Pons (tissue), 1 donor: ENCODE measurements at places on chromosomes 1 and 21.
A peak's percentile ranks its signal among the peaks of the same experiment; 100 is the strongest.

DNA sequence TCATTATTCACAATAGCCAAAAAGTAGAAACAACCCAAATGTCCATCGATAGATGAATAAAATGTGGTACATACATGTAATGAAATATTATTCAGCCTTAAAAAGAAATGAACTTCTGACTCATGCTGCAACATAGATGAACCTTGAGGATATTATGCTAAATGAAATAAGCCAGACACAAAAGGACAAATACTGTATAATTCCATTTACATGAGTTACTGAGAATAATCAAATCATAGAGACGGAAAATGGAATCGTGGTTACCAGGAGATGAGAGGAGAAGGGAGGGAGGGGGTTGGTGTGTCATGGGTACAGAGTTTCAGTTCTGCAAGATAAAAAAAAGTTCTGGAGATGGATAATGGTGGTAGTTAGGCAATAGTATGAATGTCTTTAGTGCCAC is 184.1 kb downstream of the PSMG1 start:
- DNase-seq: peak; percentile 55

DNA sequence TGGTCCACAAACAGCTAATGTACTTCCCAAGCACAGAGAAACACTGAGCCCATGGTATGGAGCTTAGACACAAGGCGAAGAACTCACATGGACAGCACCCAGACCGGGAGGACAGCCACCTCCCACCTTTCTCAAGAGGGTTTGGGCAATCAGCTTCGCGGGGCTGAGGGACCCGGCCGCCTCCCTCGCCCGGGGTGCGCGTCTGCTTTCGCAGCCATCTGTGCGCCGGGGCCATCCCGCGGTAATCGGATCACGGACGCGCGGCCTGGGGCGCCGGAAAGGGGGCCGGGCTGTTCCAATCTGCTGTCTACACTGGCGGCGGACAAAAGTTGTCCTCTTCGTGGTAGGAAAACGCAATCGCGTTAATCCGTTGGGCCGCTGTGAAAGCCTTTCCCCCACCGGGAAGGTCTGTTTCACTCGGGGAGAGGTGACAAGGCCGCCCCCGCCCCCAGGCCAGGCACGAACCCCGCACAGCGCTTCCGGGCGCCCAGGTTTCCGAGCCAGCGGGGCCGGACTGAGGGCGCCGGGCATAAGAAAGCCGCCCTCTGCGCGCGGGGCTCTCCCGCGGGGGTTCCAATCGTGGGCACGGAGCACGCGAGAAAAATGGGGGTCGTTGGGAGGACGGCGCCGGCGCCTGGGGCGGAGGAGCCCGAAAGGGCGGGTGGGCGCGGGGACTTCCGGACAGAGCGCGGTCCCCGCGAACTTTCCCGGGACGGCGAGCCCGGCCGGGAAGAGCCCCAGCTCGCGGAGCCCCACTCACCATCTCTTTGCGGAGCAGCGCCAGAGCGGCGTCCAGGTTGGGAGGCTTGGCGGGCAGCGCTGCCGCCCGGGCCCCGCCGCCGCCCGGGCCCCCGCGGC is 664 bp downstream of the FAM89A start:
- DNase-seq: peak; percentile 11

DNA sequence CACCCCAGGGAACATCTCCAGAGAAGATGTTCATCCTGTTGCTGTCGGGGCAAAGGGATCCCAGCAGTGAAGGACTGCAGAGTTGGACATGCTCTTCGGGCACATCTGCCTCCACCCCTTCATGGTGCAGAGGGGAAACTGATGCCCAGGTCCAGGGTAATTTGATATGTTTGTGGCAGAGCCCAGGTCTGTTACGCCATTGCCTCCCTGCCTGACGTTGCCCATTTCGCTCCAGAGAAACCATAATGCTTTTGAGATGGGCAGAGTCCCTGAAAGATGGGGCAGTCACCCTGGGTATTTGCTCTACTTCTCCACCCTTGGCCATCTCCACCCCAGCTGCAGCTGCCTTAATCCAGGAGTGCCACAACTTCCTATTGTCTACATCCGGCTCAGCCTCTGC is 290.4 kb upstream of the POU3F1 start:
- no peak for DNase-seq

DNA sequence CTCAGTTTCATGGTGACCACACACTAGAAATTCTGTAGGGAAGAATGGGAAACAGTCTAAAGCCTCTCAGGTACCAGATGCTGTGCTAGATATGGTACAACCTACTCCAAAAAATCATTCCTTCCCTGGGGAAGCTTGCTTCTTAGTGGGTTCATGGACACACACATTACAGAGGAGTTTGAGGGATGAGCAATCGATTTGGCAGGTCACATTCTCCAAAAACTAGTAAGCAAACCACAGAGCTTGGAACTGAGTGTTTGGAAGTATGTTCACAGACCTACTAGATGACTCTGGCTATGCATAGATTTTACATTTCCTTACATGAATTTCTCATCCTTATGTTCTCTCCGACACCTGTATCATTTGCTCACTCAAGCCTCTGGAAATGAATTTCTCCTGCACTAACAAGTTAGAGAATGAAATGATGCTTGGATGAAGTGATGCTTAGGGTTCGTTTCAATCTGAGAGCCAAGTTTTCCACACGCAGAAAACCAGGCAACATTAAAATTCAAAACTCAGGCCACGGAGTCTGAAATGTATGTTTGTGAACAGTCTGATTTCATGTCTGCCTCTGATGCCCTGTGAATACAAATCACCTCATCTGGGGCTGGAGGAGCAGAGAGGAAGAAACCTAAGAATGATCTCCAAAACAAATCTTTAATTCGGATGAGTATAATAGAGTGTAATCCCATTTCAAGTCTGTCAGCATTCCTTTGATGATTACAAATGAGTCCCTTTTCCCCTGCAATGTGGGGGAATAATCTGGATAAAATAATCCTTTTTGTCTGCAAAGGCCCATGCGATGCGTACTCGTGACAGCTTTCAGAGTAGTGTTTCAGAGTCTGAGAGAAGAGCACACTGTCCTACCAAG is 11.0 kb downstream of the EVA1C start:
- peak; percentile 58 for DNase-seq

GRCh38 chr1:1309251-1310108 is 1.1 kb downstream of the PUSL1 start:
- no peak for DNase-seq

- DNase-seq: no peak
These were observed 156.2 kb downstream of the TPR start for GRCh38 chr1:186218654-186219352.

GRCh38 chr21:45297329-45297728 is 9.6 kb upstream of the POFUT2 start:
- no peak for DNase-seq

GRCh38 chr1:187374082-187374481 is 545.3 kb downstream of the PLA2G4A start:
- DNase-seq: no peak
